ENCODE measurements at places on chromosomes 2 and 18. TPM values are rescaled to one million over a fixed set of nuclear protein-coding genes. Genes with fewer than 3 reads are reported as not detected.

DNA sequence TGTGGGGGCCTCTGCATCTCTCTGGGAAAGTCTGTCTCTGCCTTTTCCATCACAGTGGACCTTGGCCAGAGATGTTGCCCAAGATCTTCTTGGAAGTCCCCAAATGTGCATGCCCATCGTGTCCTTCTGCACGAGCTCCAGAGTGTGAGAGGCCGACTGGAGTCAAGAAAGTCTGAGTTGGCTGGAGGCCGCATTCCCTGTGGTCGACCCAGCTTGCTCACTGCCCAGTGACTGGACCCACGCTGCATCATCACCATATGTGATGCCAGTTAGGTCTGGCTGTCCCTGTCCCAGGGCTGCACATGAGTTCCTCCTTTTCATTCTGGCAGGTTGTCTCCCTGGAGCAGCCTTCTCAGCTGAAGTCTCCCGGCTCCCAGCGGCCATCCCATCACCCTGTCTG lies 93.8 kb downstream of the ARL4C start:
- H3K4me1 ChIP-seq = no peaks in the 10 kb centered on the region
- no peak overlapping the region for H3K27ac ChIP-seq
- H3K36me3 ChIP-seq = no peaks in the 10 kb centered on the region
- no peak overlapping the region for H3K4me3 ChIP-seq
- no peak for DNase-seq
- H3K27me3 ChIP-seq = no peaks in the 10 kb centered on the region

EFHD1 gene
- 0.52 TPM for total RNA-seq

PTPN2 gene
- 50.3 TPM for total RNA-seq

FEZ2 gene
- 14.8 TPM for total RNA-seq
